ENCODE measurements at places on chromosomes 6 and 20.

GRCh38 chr6:46511320-46511719 lies 20.1 kb upstream of the RCAN2 start:
- DNase-seq = no peak

DNA sequence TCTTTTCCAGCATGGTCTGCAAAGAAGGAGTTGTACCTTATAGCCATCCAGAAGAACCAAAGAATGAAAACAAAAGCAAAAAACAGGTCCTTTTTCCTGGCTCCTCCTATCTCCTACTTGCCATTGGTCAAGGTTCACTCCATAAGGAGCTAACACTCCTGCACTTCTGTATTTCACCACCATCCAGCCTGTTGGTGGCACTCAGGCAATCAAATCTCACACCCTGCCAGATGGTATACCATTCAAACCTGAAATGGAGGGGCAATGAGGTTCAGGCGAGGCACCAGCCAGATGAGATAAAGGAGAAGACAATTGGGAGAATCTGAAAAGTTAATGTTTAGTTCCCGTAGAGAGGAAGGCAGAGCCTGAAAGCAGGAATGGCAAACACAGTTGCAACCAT lies 203.8 kb downstream of the ALDH8A1 start:
- DNase-seq = no peak

DNA sequence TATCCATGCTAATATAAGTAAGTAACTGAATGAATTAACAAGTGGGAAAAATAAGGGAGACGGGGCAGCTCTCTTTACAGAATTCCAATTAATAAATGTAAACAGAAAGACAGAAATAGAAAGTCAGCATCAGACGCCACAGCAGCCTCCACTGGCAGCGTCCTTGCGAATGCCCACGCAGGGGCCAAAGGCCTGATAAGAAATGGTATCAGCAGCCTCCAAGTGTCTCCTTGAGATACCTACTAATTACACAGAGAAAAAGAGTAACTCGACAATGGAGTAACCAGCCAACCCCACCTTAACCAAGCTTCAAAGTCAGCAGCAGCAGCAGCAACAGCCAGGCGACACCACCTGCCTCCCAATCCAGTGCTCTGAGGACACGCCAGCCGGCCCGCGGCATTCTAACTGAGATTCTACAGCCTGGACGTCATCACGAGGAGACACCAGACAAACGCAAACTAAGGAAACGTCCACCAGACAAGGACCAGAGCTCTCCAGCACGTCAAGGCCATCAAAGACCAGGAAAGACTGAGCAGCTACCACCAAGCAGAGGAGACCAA lies 78.8 kb downstream of the TAF4 start:
- DNase-seq = no peak

GRCh38 chr6:3102875-3103274 lies 15.6 kb upstream of the BPHL start:
- no peak for DNase-seq

DNA sequence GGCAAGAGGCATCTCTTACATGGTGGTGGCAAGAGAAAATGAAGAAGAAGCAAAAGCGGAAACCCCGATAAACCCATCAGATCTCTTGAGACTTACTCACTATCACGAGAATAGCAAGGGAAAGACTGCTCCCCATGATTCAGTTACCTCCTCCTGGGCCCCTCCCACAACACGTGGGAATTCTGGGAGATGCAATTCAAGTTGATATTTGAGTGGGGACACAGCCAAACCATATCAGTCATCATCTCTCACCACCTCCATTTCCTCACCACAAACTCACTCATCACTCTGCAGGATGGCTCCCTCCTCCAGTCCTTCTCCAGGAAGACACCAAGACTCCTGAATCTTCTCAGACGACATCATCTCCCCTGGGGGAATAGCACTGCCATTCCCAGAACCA lies 25.8 kb upstream of the SLC16A10 start:
- no peak for DNase-seq

DNA sequence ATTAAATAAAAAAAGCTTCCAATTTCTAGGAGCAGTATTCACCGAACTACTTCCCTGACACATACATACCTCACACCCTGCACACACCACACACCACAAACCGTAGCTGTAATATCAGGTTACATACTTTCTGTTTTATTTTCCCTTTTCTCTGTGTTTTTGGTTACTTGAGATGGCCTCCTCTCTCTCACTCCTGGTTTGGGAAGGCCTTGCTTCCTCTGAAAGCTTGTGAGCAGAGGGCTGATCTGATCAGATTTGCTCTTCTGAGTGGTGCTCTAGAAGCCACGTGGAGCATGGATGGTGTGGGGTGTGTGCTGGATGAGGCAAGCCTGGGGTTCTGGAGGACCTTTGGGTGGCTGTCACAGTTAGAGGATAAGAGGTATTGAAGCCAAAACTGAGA lies 20.9 kb downstream of the UTRN start:
- no peak for DNase-seq

GRCh38 chr6:44665143-44665542 lies 277.6 kb downstream of the CDC5L start:
- no peak for DNase-seq

- DNase-seq = no peak
Observed at GRCh38 chr6:106509420-106510089, 119.7 kb downstream of the RTN4IP1 start.

DNA sequence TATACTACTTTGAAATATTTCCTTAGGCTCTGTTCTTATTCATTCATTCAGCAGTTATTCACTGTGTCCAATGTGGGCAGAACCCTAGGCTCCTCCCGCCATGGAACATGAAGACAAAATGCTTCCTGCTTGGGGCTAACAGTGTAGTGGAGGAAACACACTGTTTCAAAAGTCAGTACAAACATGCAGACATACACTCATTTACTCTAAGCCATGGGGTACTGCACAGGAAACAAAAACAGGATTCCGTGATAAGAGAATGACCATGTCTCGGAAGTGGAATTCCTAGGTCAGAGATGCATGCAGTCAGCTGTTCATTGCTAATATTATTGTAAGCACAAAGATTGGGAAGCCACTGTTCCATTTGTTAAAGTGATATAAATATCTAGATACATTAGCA lies 18.4 kb upstream of the FAM209A start:
- DNase-seq = no peak

- no peak for DNase-seq
Observed at GRCh38 chr20:57586943-57587277, 26.0 kb downstream of the PCK1 start.

DNA sequence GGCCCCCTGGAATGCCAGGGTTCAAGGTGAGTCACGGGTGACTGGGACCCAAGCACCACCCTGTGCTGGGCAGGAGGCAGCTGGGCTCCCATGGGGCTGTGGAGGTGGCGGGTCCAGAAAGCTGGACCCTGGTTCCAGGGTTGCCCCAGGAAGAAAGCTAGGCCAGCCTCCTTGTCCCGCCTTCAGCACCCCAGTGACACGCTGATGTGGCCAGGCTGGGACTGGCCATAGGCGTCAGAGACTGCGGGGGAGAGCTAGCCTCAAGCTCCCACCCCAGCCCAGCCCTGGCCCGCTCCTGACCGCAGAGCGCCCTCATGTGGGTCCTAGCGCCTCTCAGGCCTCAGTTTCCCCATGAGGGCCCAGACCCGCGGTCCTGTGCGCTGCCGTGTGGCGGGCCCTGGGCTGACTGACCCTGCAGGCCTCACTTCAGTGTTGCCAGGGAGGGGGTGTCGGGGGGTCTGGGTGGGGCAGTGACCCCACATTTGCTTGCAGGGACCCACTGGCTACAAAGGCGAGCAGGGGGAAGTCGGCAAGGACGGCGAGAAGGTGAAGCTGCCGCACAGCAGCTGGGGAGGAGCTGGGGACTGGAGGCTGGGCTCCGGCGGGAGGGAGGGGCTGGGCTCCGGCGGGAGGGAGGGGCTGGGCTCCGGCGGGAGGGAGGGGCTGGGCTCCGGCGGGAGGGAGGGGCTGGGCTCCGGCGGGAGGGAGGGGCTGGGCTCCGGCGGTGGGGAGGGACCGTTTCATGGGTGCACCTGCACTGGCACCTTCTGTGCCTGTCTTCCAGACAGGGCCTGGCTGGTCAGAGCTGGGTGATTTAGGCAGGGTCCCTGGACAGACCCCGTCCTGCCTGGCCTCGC lies 7.9 kb downstream of the COL9A3 start:
- no peak for DNase-seq

- no peak for DNase-seq
Observed at GRCh38 chr20:60559462-60559861, 601.2 kb downstream of the CDH26 start.

DNA sequence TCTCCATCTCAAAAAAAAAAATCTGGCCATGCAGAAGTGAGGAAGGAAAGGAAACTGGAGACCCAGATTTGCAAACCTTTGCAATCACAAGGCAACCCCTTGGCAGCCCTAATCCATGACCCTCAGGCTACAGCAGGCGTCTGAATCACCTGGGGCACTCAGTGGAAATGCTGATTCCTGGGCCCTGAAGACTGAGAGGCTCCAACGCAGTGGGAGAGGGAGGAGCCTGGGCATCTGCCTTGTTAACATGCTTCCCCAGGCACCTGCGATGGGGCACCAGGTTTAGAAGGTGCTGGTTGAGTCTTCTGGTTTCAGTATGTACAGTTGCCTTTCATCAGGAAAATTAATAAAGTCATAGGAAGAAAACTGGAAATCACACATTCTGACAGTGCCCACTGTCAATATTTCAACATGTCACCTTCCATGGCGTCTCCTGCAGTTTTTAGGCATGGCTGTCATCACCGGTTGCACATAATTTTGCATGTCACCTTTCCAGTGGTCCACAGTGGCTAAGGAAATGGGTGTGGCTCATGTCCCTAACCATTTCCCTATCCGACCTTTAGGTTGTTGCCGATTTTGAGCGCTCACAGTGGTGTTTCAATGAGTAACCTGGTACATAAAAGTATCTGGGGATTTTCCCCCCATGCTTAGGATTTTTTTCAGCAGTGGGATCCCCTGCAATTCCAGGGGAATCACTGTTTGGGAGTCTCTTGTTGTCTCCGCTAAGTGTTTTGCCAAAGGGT lies 56.9 kb downstream of the PREX1 start:
- DNase-seq = no peak

GRCh38 chr20:45576995-45577394 lies 2.1 kb downstream of the WFDC8 start:
- no peak for DNase-seq

- no peak for DNase-seq
Observed at GRCh38 chr20:1163105-1163504, 21.7 kb downstream of the TMEM74B start.

DNA sequence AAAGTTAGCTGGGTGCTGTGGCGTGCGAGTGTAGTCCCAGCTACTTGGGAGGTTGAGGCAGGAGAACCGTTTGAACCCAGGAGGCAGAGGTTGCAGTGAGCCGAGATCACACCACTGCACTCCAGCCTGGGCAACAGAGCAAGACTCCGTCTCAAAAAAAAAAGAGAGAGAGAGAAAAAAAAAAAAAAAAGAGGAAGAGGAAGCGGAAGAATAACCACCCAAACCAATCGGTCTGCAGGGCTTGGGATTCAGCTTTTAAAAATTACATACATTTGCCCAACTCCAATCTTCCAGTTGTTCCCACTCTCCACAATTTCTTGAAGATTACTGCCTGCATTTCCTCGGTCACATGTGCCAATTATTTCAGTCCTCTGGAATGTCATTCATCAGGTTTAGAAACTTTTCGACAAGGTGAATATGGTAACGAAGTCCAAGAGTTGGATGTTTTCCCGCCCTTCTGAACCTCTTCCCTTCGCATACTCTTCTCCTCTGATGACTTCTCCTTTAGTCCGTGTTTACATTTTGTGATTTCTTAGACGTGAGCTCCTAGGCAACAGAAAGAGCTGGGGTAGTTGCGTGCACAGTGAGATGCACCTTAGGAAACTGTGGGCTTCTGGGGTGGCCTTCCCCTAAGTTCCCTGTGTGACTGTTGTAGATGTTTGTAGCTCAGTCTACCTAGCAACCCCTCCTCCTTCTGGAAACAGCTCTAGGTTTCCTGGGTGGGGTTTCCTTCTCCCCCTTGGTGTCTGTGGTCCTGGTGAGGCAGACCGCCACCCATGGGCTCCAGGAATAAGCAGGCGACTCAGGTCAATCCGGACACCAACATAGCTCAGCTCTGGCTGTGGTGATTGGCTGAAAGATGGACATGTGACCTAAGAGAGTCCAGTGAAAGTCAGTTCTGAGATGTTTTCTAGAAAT lies 63.0 kb upstream of the NCOA3 start:
- no peak for DNase-seq

DNA sequence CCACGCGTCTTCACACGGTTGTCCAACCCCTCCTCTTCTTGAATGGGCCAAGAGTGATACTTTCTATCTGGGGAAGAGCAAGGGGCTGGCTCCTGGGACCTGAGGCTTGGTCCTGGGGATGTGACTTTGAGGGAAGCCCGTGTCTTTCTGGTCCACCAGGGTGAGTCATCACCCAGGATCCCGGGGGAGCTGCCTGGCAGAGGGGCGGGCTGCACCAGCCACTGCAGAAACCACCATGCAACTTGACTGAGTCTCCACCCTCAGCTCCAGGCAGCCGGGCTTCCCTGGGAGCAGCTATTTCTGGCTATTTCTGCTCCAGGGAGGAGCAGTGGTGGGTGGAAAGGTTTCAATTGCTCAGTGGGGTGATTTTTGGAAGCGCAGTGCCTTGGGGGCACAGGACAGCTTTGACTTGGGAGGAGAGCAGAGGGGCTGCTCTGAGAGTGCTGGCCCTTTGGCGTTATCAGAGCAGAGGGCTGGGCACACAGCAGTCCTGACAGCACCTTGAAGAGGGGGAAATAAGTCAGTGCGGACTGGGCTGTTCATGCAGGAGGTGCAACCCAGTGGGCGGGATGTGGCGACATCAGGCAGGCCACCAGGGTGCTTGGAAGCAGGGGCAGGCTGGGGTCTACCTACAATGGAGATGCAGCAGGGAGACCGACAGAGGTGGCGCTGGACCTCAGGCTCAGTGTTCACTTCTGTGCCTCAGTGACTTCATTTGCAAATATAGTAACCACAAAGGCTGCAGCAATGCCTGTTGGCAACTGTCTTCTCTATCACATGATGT lies 45.1 kb upstream of the FAM83D start:
- no peak for DNase-seq

GRCh38 chr6:134882426-134883038 lies 67.4 kb downstream of the ALDH8A1 start:
- peak; percentile 77 for DNase-seq

DNA sequence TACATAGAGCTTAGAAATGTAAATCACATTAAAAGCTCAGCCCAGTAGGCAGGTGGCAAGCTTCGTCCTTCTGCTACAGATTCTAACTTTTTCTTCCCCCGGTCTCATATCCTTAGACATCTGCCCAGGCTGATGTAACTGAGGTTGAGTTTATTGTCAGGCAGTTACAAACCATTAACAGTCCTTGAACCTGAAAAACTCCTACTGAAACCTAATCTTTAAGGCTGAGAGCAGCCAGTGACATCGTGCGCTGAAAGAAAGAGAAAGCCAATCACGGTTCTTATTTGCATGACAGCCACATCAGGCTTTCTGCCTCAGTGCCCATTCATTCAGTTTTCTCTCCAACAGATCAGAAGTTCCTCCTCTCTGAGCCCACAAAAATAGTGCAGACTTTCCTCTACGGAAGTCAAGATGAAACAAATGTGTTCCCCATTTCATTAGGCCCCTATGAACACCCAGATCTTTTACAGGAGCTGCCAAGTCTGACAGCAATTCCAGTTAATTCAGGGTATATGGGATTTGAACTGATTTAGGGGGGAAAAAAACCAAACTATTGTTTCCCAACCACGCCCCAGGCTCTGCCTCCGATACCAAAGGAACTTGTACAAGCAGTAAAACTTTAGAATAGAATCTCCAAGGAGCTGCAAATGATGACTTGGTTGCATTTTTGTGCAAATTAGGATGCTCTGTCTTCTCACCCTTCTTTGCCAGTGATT lies at the start of gene NHSL1:
Gene NHSL1, minus strand, starts transcription at position 192 of the 716 bp plus-strand sequence. CDS start 204 bp downstream, outside the sequence.
- no peak for DNase-seq

GRCh38 chr6:17098538-17098937 lies 3.3 kb upstream of the STMND1 start:
- no peak for DNase-seq

Measured in tibial artery (tissue), 4 donors.